ENCODE measurements at places on chromosomes 16 and 17.

DNA sequence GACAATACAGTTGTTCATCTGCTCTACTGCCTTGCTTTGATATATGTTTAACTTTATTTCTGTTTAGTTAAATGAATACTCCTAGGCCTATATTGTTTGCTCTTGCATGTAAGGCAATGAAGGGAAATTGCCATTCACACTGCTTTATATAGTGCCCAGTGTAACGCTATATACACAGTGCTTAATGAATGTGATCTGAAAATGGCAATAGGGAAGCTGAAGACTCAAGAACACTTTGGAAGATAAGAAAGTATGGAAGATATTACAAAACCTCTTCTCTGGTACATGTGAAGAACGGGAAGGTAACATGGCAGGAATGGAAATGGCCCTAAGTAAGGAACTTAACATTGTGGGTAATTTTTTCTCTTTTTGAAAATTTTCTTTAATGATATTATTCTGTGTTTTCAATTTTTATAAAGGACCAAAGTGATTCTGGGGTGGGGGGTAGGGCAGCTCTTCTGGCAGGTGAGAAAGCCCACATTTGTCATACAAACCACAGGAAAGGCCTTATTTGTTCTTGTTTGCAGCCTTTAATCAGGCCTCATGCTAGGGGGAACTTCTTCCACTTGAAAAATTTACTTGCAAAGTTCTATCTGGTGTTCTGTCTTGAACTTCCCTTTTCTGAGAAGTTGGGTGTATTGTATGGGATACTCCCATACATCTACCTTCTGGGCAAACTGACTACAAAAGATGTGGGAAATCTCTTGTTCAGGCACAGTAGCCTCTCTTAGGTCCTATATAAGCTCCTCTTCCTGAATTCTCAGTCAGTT is 100.8 kb upstream of the CORO6 start:
- DNase-seq, result no peak

GRCh38 chr17:63490329-63490728 is 13.5 kb downstream of the ACE start:
- DNase-seq, result no peak

DNA sequence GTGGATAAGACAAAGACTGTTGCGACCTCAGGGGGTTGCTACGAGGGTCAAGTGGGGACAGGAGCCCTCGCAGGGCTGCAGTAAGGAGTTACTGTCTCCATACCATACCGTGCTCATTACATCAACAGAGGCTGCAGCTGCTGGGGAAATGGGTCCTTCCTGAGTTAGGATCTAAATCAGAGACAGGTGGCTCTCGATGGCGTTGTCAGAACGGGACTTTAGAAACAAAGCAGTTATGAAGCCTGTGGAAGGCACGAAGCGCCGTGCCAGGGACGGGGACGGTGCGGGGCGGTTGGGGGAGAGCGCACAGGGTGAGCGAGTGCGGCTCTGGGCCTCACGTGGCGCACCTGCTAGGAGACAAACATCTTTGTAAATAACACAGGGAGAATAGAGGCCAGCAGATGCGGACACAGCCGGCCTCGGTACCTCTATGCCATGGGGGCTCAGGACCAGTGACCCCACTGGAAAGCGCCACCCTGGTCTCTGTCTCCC is 34.4 kb downstream of the ZCCHC14 start:
- DNase-seq, result no peak

GRCh38 chr16:77327717-77328116 is 107.1 kb downstream of the ADAMTS18 start:
- DNase-seq, result no peak

DNA sequence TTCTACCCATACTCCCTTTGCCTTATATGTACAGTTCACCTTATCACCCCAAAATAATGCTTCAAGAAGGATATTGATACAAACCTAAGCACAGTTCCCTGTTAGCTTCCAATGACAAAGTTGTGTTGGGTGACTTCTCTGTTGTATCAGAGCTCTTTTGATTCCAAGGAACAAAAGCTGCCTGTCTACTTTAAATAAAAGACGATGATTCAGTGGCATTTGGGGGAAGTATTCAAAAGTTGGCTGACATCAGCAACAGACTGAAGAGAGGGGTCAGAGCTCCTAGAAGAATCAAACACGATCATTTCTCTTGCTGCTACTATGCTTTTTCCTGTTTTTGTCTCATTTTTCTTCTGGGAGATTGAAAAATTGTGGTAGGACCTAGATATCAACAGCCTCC is 69.4 kb upstream of the CA10 start:
- DNase-seq, result no peak

GRCh38 chr17:74108126-74108705 is 95.3 kb upstream of the RPL38 start:
- DNase-seq, result no peak
